ENCODE measurements at places on chromosomes 1 and 21.

DNA sequence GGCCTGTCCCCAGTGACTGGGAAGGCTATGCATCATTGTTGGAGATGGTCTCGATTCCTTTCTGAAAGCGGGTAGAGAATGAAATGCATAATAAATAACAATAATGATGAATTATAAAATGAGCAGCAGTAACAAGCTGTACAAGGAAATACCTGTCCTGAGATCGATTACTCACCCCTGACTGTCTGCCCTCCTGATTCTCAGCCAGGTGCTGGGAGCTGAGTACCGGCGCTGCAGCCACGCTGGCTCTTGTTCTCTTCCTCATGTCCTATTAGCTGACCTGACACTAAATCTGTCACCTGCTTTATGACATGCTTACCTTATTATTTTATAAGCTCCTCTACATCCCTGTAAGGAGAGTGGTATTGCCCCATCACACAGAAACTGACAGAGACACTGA is 3.4 kb downstream of the AGPAT3 start:
- no peak for DNase-seq

DNA sequence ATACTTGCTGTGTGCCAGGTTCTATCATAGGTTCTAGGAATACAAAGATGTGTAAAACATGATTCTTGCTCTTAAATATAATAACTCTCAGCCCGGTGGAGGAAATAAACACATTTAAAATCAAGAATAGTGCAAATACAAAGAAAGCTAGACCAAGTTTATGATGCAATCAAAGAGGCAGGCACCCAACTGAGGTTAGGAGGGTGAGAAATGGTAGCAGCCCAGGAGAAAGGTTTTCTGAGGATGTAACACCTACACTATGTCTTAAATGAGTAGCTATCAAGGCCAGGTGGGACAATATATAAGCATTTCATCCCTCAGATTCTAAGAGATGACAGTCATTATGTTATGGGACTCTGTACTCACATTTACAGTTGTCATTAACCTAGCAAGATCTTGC is 9.7 kb upstream of the PIGC start:
- DNase-seq, result no peak

DNA sequence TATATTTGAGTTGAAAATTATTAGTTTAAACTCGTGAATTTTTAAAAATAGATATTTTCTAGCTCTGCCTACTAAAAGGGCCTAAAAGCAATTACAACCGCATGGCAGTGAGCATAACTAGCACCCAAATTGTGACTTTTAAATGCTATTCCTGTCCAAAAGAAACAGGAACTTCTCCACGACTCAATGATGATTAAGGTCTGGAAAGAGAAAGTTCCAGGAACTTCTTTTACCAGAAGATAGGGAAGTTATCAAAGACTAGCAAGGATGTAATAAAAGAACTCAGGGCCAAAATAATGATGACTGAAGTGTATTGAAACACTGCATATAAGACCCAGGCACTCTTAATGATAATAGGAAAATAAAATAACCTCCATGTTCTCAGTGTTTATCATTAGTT is 313.0 kb downstream of the PLPP3 start:
- DNase-seq, result no peak

DNA sequence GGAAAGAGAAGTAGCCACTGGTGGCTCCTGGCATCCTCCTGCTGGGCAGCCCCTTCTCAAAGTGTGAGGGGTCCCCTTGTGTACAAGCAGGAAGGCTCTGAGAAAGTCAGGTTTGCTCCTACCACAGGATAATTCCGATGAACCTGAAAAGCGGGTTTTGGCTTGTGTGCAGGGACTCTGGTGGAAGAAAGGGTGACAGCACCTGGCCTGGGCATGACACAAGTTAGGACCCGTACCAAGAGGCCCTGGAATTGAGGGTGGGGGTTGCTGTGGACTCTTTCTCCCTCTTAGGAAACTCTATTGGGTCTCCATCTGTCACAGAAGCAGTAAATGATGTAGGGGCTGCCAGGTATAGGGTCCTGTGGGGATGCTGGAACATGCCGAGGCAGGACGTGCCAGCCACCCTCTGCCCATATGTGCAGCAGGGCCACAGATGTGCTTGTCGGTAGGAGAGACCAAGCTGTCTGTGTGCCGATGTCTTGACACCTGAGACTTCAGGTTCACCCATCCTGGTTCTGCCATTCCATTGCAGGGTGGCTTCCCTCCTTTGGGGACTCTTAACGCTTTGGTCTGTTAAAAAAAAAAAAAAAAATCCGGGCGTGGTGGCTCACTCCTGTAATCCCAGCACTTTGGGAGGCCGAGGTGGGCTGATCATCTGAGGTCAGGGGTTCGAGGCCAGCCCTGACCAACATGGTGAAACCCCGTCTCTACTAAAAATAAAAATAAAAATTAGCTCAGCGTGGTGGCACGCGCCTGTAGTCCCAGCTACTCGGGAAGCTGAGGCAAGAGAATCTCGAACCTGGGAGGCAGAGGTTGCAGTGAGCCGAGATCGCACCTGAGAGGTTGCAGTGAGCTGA is 9.8 kb downstream of the C1orf35 start:
- no peak for DNase-seq

DNA sequence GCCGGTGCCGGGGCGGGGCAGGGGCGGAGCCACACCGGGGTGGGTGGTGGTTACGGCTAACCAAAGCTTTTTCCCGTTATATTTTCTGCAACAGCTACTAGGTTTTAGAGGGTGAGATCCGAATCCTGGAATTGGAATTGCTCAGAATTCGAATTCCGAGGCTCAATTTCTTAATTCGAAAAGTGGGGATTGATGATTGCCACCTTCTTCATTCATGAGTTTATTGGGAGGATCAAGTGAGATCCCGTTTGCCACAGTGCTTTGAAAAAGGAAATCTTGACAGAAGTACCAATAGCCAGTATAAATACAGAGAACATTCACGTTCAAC is 207 bp upstream of the SVBP start:
- DNase-seq, result no peak

- DNase-seq, result no peak
Observed at GRCh38 chr1:119903443-119903835, 7.1 kb upstream of the ADAM30 start.

DNA sequence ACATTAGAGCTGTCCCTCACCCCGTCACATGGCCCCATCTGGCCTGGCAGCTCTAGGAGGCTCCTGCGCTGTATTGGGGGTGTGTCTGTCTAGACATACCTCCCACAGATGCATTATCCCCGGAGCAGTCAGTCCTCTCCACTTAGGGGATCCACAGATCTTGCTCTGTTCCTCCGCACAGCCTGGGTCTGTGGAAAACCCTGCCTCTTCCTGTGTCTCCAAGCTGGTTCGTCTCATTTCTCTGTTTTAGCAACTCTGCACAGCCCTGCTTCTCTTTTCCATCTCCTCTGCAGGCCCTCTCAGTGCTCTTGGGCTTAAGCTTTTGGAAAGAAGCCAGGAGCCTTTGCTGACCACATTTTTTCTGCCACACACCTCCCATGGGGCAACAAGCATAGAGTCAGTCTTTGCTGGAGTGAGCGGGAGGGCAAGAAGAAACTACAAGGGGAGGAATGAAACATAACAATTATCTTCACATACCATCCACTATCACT is 241.5 kb downstream of the FOXD2 start:
- no peak for DNase-seq

- DNase-seq, result no peak
Observed at GRCh38 chr1:53738205-53739108, 507 bp downstream of the GLIS1 start.

DNA sequence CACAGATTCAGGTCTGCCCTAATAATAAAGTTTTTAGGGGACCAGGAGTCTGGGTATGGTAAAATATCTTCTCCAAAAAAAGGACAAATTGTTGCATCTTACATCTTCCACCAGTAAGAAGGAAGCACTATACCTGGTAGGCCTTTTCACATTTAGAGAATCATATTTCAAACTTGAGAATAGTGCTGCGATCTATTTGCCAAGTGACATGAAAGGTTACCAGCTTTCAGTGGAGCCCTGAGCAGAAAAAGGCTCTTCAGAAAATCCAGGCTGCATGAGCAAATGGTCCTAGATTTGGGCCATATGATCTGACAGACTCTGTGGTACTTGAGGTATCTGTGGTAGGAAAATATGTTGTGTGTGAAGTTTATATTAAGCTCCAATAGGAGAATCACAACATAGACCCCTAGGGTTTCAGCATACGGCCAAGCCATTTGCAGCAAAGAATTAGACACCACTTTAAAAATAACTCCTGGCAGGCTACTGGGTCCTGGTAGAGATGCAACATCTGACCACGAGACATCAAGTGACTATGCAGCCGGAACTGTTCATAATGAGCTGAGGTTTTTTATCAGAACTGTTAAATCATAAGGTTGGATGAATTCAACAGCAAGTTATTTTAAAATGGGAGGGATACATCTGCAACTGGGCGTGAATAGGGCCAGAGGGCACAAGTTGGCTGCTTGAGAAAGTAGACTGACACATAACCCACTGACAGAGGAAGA is 38.6 kb upstream of the CCDC190 start:
- DNase-seq, result no peak

DNA sequence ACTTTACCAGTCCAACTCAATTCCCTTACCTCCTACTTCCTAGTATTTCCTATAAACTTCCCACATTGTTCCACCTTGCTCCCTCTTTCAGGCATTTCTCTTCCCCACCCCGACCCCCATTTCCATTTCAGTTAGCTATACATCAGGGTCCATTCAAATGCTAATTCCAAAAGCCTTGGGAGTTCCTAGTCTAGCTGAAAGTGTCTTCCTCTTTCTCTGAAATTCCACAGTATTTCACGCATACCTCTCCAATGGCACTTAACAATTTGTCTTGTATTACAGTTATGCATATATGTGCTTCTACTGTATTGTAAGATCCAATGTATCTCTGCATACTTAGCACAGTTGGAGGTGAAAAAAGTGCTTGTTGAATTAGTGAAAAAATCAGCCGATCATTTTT is 94.9 kb downstream of the ZNF644 start:
- no peak for DNase-seq

- no peak for DNase-seq
Observed at GRCh38 chr1:96329121-96329520, 392.5 kb upstream of the PTBP2 start.

GRCh38 chr21:17911628-17912027 is 92.5 kb upstream of the C21orf91 start:
- DNase-seq, result no peak

GRCh38 chr1:24303600-24303999 is 15.6 kb upstream of the GRHL3 start:
- DNase-seq, result no peak

GRCh38 chr1:113804421-113805255 is 7.6 kb downstream of the RSBN1 start:
- DNase-seq, result no peak

GRCh38 chr21:18430341-18430740 is 26.8 kb upstream of the TMPRSS15 start:
- no peak for DNase-seq

- no peak for DNase-seq
Observed at GRCh38 chr1:75796376-75797272, at the start of gene MSH4. TSS of gene MSH4 (plus strand) at chr1:75796882. CDS start at chr1:75796986, 104 bp downstream.

- no peak for DNase-seq
Observed at GRCh38 chr1:39205781-39206464, 1.4 kb downstream of the MACF1 start.

GRCh38 chr21:37268186-37268503 is 1.0 kb upstream of the VPS26C start:
- DNase-seq, result no peak

- DNase-seq, result no peak
Observed at GRCh38 chr1:173414136-173414535, 63.0 kb upstream of the PRDX6 start.

GRCh38 chr1:51564124-51564523 is 45.1 kb upstream of the EPS15 start:
- DNase-seq, result no peak

DNA sequence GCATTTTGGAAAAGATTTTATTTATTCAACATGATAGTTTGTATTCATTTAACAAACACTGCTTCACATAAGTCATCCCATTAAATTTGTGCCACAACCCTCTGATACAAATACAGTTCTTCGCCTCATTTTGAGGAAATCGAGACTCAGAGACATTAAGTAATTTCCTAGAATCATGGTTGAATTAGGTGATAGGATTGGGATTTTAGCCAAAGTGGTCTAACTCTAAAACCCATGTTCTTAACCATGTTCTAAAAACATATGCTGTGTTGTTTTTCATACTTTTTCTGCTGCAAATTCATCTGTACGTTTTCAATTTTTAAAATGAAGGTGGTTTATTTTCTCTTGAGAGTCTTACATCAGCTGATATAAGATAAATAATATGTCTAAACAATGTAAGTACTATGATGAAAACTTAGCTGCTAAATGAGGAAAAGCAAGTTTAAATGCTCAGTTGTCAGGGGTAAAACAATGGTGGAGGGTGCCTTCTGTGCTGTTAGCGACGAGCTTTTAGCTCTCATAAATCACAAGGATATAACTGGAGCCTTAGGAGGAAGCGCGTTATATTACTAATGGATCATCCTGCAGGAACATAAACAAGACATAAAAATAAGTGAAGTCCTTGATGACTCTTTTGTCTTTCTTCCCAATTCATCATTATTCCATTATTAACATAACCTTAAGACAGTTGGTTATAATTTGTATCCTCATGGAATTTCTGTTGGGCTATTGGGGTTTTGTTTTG is 97.7 kb downstream of the CACHD1 start:
- DNase-seq, result no peak

- DNase-seq, result no peak
Observed at GRCh38 chr1:9164919-9165318, 36.0 kb upstream of the GPR157 start.

- no peak for DNase-seq
Observed at GRCh38 chr21:38542263-38542662, 44.0 kb upstream of the ERG start.

GRCh38 chr1:56168176-56168575 is 411.2 kb downstream of the PLPP3 start:
- no peak for DNase-seq

- no peak for DNase-seq
Observed at GRCh38 chr1:159831412-159832141, 4.9 kb downstream of the SLAMF8 start.

DNA sequence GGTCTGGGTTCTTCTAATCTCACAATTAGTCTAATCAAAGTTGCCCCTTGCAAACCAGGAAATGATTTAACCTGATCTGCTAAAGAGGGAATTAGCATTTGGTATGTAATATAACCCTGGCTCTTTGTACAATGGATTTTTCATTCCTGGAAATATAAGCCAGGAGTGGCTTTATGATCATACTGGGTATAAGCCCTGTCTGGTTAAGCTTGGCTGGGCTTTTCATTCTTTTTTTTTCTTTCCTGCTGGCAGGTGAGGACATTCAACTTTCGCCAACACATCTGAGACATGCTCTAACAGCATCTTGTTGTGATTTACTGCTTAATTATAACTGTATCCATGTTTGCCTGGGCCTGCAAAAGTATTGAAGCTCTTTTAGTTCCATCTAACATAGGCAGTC is 20.4 kb upstream of the SDE2 start:
- no peak for DNase-seq
